ENCODE measurements at places on chromosomes 5 and 9.

- DNase-seq, result no peak
Observed at GRCh38 chr5:108353087-108353486, 28.8 kb downstream of the FBXL17 start.

DNA sequence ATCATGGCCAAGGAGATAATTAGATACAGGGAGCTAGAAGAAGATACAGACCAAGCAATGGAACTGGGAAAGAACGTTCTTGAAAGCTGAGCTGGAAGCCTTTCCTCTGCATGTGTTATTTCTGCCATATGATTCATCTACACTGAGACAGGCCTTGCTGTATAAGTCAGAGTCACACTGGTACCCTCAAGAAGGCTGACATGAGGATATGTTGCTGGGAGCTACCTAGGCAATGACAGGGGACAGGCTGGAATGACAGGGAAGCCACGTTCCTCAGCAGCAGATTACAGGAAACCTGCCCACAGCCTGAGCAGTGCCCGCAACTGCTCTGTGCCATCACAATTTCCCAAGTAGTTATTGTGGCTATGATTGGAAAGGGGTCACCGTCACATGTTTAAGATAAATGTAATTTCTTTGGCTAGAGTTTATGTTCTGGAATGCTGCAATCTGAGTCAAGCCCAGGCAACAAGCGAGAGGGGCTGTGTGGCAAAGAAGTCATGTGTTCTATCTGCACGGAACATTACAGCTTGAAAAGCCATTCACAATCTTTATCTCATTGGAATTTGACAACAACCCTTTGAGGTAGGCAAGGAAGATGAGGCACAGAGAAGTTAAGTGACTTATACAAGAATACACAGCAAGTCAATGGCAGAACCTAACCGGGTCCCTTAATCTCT, 108.2 kb downstream of the TTLL11 start:
- DNase-seq, result no peak

DNA sequence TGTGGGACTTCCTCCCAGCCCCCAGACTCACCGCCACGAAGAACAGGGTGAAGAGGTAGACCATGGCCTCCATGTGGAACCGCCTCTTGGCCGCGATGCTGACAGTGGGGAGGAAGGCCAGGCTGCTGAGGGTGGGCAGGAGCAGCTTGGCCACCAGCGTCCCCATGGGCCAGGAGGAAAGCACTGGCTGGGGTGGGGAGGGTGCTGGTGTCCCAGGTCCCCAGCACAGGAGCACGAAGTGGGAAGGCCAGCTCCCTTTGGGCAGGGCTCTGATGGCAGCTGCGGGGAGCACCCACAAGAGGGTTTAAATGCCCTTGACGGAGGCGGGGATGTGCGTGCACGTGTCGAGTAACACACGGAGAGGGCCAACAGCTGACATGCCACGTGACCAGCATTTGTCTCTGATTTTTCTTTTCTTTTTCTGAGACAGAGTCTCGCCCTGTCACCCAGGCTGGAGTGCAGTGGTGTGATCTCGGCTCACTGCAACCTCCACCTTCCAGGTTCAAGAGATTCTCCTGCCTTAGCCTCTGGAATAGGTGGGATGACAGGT, at the start of gene MYMK:
MYMK (minus strand) TSS at position 281 of the 550 bp plus-strand sequence; CDS start at position 166, 115 bp downstream.
- DNase-seq, result no peak

GRCh38 chr5:67156976-67157583, 39.5 kb downstream of the CD180 start:
- DNase-seq, result no peak

GRCh38 chr5:91851670-91852069, 468.6 kb upstream of the ARRDC3 start:
- DNase-seq, result no peak

DNA sequence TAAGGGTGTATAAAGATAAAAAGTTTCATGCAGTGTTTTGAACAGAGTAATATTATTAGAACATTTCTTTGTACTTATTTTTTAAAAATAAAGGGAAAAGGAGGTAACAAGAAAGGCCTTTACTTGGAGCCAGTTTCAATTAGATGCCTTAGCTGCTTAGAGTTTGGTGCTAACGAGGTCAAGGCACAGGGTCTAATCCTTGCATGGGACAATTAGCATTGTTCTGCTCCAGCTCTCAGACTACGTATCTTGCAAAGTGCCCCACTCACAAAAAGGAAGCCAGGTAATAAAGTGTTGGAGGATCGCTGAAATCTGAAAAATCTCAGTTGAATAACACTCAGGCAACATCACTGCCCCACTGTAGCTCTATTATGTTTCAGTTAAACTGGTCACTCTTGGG, 2011.3 kb downstream of the EFNA5 start:
- no peak for DNase-seq

GRCh38 chr9:1434052-1434767, 384.1 kb downstream of the DMRT2 start:
- no peak for DNase-seq

DNA sequence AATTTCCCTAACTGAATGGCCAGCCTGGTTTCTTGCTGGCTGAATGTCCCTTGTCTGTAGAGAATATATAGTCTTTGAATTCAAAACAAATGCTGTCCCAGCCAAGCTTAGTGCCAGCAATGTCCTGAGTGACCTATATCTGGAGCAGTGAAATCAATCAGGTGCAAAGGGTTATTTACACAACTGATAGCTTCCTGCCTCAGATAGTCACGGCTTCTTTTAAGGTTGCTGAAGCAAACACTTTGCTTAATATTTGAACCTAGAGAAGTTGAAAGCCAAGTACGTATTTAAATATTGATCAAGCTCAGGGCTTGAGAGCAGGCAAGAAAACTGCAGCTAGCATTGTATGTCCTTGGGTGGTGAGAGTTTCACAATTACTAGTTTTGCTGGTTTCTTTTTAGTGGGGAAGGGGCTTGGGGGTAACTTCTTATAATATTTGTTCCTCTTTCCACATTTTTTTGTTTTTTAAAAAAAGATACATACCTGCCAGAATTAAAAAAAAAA, 2.0 kb upstream of the ARHGEF28 start:
- no peak for DNase-seq

- no peak for DNase-seq
Observed at GRCh38 chr5:69188811-69189161, 597 bp upstream of the CENPH start.

GRCh38 chr9:93110311-93110855, 14.4 kb downstream of the CARD19 start:
- DNase-seq, result no peak

DNA sequence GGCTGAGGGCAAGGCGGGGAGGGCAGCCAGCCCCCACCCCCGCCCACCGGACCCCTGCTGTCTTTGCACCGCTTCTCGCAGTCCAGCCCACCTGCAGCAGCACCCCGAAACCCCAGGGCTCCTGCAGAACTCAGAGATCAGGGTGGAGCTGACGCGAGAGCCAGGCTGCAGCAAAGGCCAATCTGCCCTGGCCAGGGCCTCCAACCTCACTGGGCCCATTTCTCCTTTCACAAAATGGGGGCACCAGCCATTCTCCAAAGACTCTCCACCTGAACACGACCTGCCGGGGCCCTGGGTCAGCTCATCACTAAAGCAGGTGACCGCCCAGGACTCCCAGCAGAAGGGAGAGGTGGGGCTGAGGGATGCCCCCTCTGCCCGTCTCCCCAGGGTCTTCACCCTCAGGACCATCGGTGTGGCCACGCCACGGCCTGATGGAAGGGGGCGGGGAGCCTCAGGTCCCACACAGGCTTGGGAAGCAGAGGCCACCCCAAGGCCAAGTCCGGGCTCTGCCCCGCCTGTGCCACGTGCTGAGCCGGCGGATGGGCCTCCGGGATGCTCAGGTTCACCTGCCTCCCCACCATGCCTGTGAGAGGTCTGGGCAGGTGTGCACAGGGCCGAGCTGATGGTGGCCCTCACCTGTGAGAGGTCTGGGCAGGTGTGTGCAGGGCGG, 13.1 kb downstream of the NACC2 start:
- DNase-seq, result no peak

DNA sequence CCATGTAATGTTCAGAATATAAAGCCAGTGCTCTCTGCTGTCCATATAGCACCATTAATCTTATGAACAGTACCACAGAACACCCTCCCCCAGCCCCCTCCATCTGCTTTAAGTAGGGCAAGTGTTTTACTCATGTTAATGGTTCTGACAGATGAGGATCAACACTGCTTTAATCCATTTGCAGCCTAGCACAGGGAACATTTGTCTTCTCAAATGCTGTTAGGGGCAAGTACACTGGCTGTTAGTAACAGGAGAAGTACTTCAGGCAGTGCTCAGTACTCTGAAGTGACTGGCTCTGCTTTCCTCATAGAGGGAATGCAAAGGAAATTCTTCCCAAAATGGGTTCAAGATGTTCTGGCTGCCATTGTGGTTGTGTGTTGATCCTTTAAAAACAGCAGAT, 202.6 kb downstream of the DCP2 start:
- DNase-seq, result no peak

All from activated T-helper 2 cell treated with anti-CD3 and anti-CD28 coated beads, Interferon-gamma antibody, Interleukin-2, Interleukin-4, amounts not matched to agents 10 μg/mL and 5 μg/mL and 100 μg/mL, durations not matched to agents 14 hours and 24 hours and 36 hours (primary cell).